ENCODE measurements at places on chromosomes 16 and 17.

DNA sequence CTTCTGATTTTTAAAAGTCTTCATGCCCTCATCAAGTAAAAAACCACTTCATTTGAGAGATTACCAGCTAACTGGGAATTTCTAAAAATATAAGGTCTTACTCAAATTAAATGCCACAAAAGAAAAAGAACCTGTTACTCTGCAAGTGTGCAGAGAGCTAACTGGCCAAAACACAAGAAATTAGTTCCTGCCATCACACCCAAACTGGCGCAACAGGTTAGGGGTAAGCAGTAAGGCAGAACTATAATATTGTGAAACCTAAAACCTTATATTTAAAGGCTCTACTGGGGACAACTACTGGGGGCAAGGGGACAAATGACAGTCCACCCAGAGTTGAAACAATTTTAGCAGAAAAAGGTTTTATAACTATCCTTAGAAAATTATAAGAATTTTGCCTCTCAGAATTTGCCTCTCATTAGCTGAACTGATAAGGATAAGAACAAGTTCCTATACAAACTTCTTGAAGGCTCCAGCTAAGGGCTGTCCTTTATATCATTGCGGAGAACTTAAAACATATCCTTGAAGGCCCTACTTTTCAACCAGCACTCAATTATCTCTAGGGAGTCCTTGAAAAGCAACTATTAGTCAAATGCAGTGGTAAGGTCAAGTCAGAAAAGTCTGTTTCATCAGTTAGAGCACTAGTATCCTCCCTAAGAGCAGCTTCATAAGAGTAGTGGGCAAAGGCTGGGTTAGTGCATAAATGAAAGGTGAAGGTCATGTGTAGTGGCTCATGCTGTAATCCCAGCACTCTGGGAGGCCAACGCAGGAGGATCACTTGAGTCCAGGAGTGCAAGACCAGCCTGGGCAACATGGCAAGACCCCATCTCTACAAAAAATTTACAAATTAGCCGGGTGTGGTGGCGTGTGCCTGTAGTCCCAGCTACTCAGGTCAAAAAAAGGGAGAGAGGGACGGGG, 31.5 kb downstream of the SMURF2 start:
- DNase-seq: no peak

DNA sequence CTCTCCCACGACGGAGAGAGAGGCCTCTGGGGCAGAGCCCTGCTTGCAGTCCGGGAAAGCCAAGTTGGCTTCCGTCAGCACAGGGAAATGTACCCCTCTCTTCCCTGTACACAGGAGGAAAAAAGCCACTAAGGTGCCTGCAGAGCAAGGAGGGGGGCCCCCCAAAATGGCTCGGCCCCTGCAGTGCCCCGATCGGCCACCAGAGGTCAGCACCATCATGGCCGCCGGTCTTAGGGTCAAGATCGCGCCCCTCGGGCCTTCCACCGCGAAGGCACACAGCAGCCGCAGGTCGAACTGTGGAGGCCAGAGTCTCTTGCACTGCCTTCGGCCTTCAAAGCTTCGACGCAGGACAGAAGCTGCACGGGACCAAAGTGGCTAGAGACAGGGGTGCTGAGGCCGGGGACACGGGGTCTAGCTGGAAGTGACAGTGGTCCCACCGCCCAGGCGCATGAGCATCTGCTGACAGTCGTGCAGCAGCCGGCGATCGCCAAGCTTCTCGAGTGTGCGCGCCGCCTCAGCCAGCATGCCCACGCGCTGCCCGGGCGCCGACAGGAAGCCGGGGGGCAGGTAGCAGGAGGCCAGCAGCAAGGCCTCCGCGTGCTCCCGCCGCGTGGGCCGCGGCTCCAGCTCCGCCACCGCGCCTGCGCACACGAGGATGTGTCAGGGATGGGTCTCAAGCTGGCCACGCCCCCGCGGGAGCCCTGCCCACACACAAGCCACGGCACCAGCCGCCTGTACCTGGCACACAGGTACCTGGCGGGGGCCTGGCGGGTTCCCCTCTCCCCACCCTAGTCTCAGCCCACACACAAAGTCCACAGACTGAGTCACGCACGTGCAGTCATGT, 24.4 kb downstream of the SREBF1 start:
- peak; percentile 71 for DNase-seq

- DNase-seq: no peak
These were observed 53.2 kb upstream of the TNRC6C start for GRCh38 chr17:77905266-77905665.

- DNase-seq: no peak
These were observed 73.6 kb upstream of the HAS3 start for GRCh38 chr16:69031877-69032301.

GRCh38 chr17:50833510-50834428, 1.6 kb upstream of the WFIKKN2 start:
- DNase-seq: no peak

- no peak for DNase-seq
These were observed 48.5 kb downstream of the HAPSTR1 start for GRCh38 chr16:9139965-9140364.

DNA sequence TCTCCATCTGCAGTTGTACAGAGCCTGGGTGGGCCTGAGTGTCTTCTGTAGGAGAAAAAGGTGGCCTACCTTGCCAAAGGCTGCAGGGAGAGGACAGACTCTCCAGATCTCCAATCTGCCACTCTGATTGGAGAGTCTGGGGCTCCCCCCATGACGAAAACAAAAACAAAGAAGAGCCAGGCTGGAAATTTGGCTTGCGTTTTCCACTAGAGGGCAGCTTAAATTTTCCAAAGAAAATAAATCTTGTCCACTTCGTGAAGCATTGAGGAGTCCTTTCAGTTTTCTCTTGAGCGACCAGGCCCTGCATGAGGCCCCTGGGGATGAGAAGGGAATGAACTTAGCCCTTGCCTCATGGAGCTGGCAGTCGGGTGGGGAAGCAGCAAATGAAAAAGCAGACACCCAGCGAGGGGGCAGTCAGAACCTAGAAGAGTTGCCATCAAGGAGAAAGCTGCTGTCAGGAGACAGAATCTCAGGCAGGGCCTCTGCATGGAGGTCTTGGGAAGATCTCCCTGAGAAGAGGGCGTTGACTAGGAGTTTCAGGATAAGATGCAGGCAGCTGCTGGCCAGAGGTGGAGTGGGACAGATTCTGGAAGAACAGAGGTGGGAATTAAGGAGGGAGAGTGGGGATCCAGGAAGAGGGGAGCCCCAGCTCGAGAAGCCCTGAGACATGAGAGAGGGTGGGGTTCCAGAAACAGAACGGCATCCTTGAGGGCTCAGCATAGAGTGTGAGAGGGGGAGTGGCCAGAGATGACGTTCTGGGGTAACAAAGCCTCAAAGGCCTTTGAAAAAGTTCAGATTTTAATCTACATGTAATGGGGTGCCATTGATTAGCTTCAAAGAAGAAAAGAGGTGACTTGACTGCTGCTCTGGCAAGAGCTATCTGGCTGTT, 8.4 kb upstream of the SHCBP1 start:
- no peak for DNase-seq

Data from T-helper 9 cell (primary cell).